ENCODE measurements at places on chromosomes 2 and 18.

GRCh38 chr2:88212251-88212790 is 42.2 kb downstream of the THNSL2 start:
- DNase-seq = no peak

DNA sequence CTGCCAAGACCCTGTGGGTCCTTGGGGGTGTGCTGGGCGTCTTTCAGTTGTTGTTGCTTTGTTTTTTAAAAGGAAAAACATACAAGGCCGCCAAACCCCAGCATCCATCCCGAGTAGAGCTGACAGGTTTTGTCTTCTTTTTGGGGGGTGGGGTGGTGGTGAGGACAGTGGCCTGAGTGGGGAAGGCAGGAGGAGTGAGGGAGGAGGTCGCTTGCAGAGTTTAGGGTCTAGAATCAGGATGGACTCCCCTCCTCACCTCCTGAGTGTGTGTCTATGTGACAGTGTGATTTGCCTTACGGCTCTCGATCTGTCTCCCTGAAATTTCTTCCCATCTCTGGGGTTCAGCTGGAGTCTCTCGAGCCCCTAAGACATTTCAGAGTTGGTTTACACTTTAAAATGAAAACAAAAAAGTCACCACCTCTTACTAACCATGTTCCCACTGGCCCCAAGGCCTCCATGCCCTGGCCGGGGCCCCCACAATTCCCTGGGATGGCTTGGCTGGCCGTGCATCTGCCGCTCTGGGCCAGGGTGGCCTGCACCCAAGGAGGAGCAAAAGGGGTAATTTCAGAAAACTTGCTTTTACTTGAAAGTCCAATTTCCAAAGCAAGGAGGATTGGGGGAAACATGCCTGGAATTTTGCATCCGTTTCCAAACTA is 5.0 kb downstream of the SIX3 start:
- DNase-seq = no peak

- DNase-seq = no peak
These were observed 774.9 kb downstream of the RNF144A start for GRCh38 chr2:7691961-7692656.

GRCh38 chr2:233048569-233049193 is 11.5 kb upstream of the INPP5D start:
- no peak for DNase-seq

DNA sequence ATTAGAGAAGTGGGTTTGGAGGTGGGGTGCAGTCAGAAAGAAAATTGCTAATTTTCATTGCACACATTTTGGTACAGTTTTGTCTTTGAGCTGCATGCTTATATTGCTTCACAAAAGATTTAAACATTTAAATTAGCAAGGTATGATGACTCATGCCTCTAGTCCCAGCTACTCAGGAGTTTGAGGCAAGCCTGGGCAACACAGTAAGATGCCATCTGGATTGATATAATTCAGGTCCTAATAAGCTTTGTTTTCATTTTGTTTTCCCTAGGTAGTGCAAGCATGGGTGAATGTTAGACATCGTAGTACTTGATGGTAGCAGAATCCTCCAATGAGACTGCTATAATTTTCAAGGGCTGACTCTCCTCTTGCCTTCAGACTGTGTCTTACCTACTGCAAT is 396.7 kb upstream of the RGPD4 start:
- DNase-seq = no peak

DNA sequence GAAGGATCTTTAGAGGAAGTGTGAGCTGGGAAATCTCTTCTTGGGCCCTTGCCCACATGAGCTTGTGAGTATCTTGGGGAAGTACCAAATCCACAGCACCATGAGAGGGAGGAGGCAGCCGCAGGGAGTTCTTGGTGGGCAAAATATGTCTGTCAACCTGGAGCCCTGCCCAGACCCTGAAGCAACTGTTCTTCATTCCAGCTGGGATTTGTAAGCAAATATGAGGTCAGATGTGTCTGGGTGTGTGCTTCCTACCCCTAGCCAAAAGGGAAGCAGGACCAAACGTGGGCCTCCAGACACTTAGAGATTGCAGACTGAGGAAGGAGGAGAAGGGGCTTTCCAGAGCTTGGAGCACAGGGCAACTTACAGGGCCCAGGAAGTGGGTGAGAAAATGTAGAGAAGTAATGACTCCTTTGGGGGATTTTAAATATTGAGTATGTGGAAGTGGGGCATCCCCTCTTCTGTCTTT is 41.9 kb downstream of the TMEM247 start:
- DNase-seq = no peak

DNA sequence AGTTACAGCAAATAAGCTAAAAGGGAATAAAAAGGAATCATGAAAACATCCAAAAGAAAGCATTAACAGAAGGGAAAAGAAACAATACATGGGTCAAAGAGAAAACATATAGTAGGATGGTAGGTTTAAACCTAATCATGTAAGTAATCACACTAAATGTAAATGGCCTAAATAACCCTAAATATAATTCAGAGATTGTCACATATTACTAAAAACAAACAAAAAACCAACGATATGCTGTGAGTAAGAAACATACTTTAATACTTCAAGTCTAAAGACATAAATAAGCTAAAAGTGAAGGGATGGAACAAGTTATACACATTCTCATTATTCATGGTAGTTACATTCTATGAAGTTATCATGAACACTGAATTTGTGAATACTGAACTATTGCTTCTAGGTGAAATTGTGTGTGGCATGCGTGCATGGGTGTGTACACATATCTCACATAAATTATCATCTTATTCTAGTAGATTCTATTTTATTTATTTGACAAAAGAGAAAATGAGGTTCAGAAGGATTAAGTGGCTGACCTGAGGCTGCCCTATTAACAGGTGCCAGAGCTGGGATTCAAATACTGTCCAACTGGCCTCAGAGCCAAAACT is 170.9 kb downstream of the SEPTIN10 start:
- DNase-seq = no peak

DNA sequence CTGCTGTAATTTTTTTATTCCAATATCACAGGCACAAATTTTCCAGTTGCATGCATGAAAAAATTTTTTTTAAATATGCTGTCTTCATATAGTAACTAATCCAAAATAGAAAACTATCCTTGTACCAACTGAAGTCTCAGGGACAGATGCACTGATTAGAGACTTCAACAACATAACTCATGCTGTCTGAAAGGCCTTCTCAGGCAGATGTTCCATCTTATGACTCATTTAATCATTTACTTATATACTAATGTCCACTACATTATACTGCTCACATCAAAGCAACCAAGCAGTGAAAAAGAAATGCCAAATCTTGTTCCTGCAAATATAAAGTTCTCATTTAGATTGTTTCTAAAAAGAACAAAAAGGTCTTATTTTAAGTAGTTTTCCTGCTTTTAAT is 53.1 kb downstream of the OLA1 start:
- DNase-seq = no peak

DNA sequence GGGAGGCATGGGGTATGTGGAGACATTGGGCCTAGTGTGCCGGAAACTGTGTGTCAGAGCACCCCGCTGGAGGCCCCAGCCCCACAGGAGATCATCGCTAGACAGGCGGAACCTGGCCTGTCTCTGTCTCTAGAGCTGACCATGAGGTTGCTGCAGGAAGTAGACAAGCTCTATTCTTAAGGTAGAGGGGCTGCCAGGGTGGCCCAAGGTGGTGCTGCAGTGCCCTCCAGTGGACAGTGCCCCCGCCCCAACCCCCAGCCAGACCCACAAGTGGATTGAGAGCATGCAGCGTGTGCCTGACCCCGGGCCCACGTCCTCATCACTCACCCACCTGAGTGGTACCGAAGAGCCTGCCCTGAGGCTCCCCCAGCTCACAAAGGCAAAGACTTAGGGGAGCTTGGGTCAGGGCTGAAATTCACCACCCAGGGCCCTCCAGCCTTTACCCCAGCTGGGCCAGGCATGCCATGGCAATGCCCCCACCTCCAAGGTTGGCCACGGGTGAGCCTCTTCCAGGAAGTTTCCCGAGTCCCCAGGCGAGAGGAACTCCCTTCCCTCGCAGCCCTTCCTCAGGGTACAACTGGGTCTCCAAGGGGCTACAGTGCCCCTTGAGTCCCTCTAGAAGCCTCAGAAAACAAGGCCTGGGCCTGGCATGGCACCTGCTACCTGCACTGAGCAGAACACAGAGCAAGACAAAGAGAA is 155.0 kb downstream of the TTC32 start:
- no peak for DNase-seq

DNA sequence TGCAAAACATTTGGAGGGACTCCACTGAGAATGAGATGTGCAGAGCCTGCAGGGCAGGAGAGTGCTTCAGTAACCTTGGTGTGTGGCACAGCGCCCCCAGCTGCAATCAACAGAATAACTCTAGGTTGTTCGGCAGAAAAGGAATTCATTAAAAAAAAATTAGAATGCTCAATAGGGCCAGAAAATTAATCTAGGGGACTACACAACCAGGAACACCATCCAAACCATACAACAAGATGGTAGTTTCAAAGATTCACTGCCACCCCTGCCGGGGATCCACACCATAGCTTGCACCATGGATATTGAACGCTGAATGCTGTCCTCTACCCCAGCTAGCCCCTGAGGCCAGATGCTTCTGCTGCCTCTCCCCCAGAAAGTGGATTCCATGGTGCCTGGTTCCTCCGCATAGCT is 50.1 kb downstream of the THUMPD2 start:
- DNase-seq = peak; percentile 60

DNA sequence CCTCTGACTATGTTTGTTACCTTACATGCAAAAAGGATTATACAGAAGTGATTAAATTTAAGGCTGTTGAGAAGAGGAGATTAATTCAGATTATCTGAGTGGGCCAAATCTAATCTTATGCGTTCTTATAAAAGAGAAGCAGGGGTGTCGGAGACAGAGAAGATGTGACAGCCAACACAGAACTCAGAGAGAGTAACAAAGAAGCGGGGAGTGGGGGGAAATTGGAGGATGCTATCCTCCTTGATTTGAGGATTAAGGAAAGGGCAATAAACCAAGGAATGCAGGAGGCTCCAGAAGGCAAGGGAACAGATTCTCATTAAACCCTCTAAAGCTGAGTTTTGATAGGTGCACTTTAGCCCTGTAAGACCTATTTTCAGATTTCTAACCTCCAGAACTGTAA is 291.3 kb upstream of the REG3G start:
- DNase-seq = no peak

- no peak for DNase-seq
These were observed 102.6 kb downstream of the DGKD start for GRCh38 chr2:233456934-233457333.

DNA sequence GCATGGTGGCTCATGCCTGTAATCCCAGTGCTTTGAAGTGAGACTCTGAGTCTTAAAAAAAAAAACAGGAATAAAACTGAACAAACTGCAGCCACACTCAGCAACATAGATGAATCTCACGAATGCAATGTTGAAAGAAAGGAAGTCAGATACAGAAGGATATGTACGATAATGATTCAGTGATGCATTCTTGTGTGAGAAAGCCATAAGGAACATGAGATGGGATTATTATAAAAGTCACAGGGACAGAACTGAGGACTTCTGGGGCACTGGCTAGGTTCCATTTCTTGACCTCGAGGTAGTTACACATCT is 56.9 kb upstream of the SMAD2 start:
- no peak for DNase-seq

DNA sequence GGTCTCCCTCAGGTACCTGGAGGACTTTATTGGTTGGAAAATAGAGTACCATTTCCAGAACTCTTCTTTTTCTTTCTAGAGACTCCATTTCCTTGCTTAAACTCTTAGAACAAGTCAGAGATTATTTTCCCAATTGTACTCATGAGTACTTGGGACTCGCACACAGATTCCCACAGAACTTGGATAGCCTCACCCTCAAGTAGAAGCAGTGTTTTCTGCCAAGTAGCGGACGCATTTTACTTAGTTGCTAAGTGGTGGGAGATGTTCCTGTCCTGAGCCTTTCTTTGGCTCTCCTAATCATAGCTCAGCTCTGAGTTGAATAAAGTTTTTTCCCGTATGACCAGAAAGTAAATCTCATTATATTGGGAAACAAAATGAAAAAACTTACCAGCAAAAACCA is 17.2 kb downstream of the SLC30A3 start:
- no peak for DNase-seq

DNA sequence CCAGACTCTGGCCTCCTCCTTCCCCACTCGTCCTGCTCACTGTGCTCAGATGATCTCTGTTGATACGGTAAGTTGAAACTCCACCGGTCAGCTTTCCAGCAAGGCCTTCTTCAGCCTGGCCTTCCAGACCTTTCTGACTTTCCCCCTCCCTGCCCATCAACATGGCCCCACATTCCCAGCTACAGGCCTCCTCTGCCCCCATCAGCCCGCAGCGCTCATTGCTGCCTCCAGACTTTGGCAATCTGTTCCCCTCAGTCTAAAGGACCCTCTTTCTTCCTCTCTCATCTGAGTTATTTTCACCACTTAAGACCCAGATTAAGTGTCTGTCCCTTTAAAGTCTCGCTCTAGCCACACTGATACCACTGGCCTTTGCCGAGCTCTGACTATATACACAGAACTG is 10.6 kb downstream of the LOXHD1 start:
- no peak for DNase-seq

DNA sequence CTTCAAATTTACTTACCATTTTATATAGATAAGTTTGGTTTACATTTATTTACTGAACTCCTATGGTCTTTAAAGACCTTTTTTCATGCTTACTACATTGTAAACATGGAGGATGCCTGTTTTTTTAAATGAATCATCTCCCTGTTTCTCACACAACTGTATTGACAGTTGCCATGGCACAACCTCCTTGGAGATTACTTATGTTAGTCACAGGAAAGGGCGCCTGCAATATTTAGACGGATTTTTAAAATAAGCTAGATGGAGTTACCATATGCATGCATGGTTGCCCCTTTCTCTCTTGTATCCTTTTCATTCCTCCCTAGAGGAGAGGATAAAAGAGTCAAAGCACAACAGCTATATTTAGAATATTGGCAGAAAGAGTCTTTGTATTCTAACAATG is 34.8 kb upstream of the CCDC102B start:
- DNase-seq = no peak

DNA sequence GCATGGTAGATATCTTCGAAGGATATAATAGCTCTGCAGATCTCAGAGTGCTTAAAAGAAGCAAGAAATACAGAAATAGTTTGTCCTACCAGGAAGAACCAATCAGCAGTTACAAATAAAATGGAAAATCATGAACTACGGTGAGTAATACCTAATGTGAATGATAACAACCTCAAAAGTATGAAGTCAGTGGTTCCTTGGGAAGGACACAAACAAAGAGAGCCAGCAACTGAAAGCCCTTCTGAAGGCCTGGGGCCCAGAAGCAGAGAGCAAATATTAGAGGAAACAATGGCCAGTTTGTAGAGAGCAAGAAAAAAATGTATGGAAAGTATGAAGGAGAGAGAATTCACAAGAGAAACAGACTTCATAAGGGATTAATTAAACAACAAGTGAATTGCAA is 226.8 kb upstream of the CHST9 start:
- no peak for DNase-seq

DNA sequence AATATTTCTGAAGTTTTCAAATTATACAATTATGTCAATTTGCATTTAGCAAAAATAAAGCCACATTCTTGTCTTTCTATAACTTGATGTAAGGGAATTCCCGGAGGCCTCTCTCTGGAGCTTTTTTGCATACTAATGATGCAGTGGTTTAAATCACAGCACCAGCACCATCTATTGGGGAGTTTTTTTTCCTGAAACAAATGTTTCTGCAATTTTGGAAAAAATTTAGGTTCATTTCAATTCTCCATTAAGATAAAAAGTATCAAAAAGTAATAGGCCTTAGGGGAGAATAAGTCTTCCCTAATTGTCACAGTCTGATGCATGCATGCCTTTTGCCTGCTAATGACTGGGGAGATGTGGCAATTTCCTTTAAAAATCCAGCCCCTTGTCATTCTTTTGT is 13.5 kb downstream of the CBLN2 start:
- DNase-seq = no peak

GRCh38 chr2:238635647-238636051 is 208.9 kb downstream of the ASB1 start:
- DNase-seq = no peak

- DNase-seq = peak; percentile 60
These were observed 261.6 kb downstream of the ASXL3 start for GRCh38 chr18:33839452-33840211.
